Stimulated activated CD8-positive, alpha-beta memory T cell treated with anti-CD3 and anti-CD28 coated beads, Interleukin-15, amount 100 ng/mL, for 48 hours (primary cell): ENCODE measurements at places on chromosomes 2 and 18.

- DNase-seq = no peak
Measured at GRCh38 chr2:47226132-47226922, 71.2 kb upstream of the STPG4 start.

DNA sequence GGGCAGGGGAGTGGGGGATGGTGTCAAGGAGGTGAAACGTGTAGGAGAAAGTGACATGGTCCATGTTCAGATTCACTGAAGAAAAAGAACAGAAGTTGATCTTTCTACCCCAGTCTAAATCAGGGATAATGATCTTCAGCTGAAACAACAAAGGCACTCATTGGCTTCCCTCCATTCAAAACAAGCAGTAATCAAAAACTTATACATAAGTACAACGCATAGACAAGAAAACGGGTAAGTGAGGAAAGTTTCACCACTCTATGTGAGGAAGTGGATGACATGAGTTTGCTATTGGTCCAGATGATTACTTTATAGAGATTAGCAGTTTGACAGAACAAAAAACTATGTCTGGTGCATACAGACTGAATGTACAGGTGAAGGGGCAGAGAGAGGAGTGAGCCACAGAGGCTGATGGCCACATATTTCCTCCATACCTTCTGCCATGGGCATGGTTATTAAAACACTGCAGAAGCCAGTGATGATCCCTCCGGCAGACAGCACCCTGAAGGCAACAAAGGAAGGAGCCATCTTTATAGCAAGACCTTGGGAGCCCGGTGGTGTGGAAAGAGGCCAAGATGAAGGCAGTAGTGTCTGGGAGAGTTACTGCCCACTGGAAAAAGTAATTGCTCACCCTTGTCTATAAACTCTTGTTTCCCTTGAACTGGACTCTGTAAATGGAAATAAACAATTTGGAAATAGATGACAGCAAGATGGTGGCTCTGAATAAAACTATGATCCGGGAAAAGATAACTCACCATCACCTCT is 57.7 kb downstream of the SLC25A12 start:
- DNase-seq = no peak

- no peak for DNase-seq
Measured at GRCh38 chr18:59041819-59042815, 97.6 kb upstream of the SEC11C start.

- no peak for DNase-seq
Measured at GRCh38 chr2:237147317-237147716, 61.6 kb downstream of the COPS8 start.

DNA sequence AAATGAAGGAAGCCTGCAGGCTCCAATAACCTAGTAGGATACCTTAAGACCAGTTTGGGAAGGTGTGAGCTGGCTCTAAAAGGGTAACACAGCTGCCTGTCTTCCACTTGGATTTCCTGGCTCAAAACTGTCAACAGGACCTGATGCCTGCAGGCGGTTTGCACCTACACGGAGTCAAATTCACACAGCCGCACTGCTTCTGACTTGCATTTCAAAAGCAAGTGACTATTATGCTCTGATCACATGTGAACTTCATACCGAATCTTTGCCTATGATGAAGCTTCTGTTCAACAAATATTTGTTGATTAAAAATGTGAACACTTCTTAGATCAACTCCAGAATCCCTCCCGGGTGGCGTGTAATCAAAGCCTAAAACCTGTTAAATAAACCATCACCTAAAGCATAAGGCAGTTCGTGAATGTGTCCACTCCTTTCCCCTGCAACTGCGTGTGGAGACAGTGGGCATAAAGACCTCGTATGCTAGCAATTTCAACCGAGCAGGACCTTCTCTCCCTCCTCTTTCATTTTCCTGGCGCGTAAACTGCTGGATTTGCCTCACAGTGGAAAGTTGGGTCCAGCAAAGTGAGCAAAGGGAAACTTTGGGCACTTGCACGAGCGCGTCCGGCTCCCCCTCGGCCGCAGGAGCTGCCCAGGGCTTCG is 784 bp downstream of the CRACDL start:
- no peak for DNase-seq

DNA sequence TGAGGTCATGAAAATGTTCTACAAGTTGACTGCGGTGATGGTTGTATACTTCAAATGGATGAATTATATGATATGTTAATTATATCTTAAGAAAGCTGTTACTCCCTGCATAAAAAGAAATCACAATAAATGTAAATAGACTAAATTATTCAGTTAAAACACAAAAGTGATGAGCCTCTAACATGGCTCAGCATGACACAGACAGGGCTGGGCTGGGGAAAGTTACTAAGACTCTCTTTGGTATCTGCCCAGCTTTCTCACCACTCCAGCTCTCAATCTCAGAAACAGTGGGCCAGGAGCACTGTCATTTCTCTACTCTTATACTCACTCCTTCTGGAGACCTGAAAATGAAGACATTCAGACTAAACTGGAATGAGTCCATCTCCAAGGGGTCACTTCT is 3.5 kb downstream of the CYP27C1 start:
- no peak for DNase-seq

DNA sequence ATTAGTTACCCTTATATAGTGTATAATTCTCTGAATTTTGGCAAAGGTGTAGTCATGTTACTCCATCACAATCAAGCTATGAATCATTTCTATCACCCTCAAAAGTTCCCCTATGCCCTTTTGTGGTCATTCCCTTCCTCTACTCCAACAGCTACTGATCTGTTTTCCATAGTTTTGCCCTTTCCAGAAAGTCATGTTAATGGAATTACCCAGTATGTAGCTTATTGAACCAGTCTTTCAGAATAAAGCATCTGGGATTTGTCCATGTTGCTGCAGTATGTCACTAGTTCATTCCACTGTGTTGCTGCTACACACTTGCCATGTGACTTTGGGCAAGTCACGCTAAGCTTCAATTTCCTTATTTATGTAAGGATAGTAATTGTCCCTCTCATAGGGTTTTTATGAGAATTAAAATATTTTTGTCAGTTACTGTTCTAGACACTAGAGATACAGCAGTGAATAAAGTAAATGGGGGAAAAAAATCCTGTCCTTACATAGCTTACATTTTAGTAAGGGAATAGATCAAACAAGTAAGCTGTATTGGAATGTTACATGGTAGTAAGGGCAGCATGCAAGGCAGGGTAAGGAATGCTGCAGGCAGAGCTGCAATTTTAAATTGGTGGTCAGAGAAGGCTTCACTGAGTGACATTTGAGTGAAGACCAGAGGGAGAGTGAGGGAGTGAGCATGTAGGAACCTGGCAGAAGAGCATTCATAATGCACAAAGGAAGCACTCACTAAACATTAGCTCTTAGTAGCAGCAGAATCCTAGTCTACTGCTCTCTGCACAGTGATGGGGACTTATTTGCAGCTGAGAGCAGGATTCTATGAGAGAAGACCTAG is 80.3 kb upstream of the TSPYL6 start:
- DNase-seq = no peak

- DNase-seq = no peak
Measured at GRCh38 chr2:129737660-129738527, 241.6 kb upstream of the RAB6C start.

DNA sequence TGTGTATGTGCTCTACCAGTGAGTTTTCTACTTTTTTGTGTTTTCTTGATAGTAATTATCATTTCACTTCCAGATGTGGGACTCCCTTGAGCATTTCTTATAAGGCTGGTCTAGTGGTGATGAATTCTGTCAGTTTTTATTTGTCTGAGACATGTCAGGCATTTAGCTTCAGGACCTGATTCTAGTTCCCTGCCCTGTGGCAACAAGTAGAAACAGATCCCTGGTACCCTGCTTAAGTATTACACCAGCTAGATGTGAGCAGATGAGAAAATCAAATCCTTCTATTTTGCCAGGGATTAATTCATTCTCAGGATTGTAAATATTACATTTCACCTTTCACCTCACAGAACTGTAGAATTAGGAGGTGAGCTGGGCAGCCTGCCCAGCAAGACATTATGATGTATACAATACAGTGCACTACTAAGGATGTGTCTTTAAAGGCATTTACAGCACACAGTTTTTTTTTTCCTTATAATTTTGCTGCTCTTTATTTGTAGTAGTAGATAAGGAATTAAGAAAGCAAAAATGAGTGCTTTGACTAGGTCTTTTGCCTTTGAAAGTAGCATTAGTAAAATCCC is 35.1 kb downstream of the GALM start:
- no peak for DNase-seq
